ENCODE measurements at places on chromosomes 3 and 15. TPM values are rescaled to one million over a fixed set of nuclear protein-coding genes. Genes with fewer than 3 reads are reported as not detected.

GRCh38 chr3:158701420-158702065 lies 29.1 kb upstream of the LXN start:
- peak; percentile 60 for DNase-seq

PPP1R14D gene
- not detected for total RNA-seq

GRCh38 chr3:64559588-64559987 lies 128.2 kb downstream of the ADAMTS9 start:
- DNase-seq, result no peak

- no peak for DNase-seq
Observed at GRCh38 chr15:88255484-88256278, 858 bp downstream of the NTRK3 start.

RPP14 gene
- 11.4 TPM for total RNA-seq

DNA sequence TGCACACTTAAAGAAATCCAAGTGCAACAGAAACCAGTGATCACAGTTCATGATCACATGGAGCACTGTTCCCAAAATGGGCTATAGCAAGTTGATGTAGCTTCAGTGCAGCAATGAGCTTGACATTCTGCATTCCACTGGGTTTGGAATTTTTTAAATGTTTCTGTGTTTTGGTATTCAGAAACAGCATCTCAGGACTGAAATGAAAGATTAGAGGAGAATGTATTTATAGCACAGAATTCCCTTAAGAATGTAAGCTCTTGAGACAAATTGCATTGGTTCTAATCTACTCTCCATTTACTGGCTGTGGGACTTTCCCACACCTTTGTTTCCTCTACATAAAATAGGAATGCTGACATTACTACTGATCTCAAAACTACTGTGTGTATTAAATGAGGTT lies 162.7 kb downstream of the FGF12 start:
- no peak for DNase-seq

DNA sequence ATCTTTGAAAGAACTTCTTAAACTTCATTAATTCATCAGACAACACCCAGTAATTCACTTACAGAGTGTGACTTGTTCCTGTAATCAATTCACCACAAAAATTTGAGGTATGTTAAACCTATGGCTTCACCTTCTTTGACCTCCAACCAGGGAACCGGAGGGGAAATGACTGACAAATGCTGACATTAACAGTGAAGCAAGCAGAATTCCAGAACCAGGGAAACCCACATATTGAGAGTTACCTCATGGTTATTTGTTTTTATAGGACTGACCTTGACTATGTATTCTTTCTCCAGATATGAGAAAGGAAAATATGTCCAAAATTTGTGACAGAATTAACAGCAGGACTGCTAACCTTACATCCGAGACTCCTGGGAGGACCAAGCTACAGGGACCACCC lies 2.7 kb downstream of the P3H2 start:
- DNase-seq, result peak; percentile 10

GRCh38 chr15:95872366-95872771 lies 458.1 kb upstream of the NR2F2 start:
- DNase-seq, result peak; percentile 59

CADM2 gene
- total RNA-seq, result not detected

DNA sequence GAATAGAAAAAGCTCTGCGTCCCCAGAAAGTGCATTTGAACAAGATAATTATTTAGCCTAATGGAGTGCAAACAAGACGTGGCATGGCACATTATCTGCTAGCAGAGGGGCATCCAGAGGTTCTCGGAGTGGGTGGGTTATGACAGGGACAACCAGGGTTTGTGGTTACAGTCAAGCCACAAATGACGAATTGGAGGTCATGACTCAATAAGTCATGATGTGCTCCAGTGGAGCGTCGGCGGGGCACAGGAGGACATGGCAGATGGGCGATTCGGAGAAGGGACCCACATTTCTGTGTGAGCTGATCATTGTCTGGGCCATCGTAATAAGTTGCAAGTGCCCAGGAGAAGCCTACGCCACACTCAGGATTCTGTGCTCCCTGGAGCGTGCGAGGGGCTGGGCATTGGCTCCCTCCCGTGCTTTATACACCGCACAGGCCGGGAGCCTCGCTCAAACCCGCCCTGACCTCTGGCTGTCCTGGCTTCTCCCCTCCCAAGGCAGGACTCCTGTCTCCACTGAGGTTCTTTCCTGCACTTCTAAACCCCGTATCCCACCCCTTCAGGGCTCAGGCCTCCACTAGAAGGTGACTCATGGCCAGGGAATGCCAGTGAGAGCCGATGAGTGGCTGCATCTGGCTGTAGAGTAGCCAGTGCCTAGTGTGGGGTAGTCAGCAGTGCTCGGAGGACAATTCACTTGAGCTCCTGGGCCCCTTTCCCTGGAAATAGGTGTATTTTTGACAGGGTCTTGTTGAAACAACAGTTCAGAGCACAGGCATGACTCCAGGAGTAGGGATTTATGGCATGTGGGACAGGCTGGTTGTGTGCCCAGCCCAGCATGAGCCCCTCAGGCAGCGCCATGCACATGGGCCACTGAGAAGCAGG lies 67.4 kb downstream of the GRIP2 start:
- peak; percentile 92 for DNase-seq

DNA sequence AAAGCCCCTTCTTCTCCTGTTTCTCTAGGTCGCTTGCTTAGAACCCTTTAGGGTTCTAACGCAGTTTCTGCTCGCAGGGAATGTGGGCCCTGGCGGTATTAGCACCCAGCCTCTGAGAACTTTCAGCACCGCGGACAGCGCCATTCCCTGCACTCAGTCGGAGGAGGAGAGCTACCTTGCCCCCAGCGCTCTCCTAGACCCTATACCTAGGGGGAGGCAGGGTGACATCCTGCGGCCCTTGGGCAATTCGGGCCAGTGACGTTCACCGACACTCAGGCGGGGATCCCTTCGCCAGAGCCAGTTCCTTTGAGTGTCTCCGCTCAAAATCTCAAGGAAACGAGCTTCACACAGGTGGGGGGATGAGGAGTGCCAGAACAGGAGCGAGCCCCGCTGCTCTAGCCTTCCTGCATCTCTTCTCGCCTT lies 1.3 kb downstream of the SLC7A14 start:
- DNase-seq, result peak; percentile 62

DNA sequence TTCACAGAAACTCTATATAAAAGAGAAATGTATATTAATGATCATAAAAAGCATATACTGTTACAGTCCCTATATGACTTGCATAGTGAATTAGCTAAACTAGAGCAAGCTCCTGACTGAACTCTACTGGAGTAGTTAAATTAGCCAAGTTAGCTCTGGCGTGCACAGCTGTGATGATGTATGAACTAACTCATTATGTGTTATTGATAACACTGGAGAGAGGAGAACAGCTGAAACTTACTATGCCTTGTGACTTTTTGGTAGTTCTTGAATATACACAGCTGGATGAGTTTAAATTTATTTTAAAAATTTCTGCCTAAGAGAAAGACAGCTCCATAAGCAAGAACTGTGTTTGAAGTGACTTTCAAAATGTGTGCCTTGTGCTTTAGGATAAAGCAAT lies 8.1 kb downstream of the TIPARP start:
- peak; percentile 41 for DNase-seq

DNA sequence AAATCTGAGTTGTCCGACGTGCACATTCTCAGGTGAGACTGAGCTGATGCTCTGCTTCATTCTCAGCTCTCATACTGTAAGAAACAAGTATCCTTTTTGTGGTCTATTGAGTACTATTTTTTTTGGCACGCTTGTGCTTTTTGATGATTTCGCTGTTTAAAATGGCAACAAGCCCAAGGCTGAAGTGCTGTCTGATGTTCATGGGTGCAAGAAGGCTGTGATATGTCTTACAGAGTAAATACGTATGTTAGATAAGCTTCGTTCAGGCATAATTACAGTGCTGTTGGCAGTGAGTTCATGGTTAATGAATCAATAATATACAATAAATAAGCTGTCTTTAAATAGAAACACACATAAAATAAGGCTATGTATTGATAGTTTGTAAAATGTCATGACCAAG lies 27.2 kb downstream of the AQR start:
- peak; percentile 28 for DNase-seq
